Glomerular endothelial cell (primary cell): ENCODE measurements at places on chromosomes 3 and 15. TPM values are rescaled to one million over a fixed set of nuclear protein-coding genes. Genes with fewer than 3 reads are reported as not detected.

- DNase-seq = no peak
Measured at GRCh38 chr15:77674327-77674726, 41.6 kb upstream of the LINGO1 start.

- no peak for DNase-seq
Measured at GRCh38 chr3:48065035-48065434, 48.8 kb upstream of the MAP4 start.

- no peak for DNase-seq
Measured at GRCh38 chr15:57283774-57284503, 92.4 kb upstream of the CGNL1 start.

- no peak for DNase-seq
Measured at GRCh38 chr3:46854555-46854991, 8.7 kb downstream of the MYL3 start.

- DNase-seq = no peak
Measured at GRCh38 chr3:107458871-107459270, 63.9 kb upstream of the BBX start.

DNA sequence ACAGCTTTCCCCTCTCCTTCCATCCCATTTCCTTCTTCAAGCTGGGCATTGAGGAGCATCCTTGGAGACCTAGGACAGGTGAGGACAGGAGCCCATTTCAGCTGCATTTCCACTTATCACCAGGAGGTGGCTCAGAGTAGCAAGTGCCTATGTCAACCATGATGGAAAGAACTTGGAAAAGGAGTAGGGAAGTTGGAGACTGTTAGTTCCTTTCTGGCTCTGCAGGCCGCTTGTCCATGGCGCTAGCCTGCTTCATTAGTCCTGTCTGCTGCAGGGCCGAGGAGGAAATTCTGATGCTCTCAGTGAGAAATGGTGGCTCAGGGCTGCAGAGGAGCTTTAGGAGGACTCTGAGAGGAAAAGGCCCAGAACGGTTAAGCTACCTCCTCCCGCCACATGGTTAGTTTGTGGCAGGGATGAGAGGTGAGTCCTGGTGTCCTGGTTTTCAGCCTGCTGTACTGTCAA is 7.0 kb upstream of the CD276 start:
- no peak for DNase-seq

The UBE2E2 gene
- total RNA-seq = 31.7 and 46.6 TPM in 2 replicates

The PRSS50 gene
- not detected in 2 replicates for total RNA-seq

The TTLL13 gene
- total RNA-seq = not detected in 2 replicates
